Astrocyte (in vitro differentiated cells and primary cell): ENCODE measurements at places on chromosomes 7 and 10.
A peak's percentile ranks its signal among the peaks of the same experiment; 100 is the strongest.

DNA sequence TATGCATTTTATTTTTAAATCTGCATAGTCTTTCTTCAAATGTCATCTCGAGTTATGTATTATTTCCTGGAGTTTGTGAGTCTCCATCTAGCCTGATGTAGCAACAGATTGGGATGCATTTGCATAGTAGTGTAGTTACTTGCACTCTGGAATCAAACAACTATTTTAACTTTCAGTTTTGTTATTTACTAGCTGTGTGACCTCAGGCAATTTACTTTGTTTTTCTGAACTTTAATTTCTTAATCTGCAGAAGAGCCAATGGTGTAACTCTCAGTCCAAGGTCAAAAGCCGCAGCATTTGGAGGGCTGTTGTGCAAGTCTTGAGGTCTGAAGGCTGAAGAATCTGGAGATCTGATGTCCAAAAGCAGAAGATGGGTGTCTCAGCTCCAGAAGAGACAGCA, 175.8 kb upstream of the SORCS1 start:
- DNase-seq: no peak

GRCh38 chr7:134818613-134819345, 39.3 kb downstream of the CALD1 start:
- DNase-seq: no peak

- no peak for DNase-seq
These were observed 53.8 kb downstream of the RBM17 start for GRCh38 chr10:6142644-6143043.

DNA sequence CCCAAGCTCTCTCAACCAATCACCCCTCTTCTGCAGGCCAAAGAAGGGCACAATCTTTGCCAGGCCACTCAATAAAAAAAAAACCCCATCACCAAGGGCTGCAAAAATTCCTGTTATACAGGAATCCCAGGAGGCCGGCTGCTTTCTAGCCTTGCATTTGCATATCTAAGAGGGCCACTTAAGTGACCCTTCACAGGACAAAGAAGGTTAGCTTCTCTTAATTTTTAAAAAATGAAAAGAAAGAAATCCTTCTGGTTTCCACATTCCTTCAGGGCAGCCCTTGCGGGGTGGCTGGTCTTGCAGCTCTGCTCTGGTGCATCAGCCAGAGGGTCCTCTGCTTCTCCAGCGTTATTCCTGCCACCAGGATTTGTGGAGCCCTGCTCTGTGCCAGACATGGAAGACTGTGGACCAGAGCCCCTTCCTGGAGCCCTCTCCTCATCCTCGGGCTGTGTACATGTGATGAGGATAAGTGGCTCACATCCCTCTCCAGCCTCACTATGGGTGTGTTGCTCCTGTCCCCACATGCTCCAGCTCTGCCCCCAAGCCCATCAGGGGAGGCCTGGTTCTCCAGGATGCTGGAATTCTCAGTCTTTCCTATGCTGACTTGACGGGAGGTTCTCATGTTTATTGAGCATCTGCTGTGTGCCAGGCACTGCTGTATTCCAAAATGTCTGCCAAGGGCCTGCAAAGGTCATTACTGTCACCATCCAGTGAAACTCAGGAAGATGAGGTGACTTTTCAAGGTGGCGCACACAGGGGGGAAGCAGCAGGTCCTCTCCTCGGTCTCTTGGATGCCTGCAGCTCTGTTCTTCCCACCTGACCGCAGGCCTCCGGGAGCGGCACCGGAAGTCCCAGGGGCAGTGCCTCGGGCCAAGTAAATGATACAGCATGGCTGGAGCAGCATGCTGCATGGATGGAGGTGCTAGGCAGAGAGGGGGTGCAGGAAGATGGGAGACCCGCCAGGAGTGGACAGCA, 67.7 kb downstream of the ARHGAP22 start:
- no peak for DNase-seq

- DNase-seq: peak; percentile 85
These were observed 89.9 kb upstream of the CAPZA2 start for GRCh38 chr7:116772423-116772863.

DNA sequence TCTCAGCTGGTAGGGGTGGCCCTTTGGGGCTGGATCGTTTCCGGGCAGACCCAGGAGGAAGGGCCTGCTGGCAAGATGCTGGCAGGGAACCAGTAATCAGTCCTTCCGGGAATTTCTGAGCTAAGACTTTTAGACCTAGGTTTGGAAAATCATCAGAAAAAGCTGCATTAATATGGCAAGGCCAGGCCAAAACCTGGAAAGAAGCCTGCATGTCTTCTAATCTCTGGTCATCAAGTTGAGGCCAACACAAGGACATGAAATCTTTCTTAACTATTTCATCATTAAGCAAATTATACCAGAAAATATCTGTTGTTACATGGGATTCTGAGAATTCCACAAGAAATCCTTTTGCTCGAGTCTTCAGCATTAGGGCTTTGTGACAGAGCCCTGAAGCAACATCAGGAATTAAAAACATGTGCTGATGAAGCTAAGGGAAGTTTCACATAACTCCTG, 19.9 kb downstream of the CPA1 start:
- peak; percentile 29 for DNase-seq

GRCh38 chr7:293681-294439, 3.9 kb downstream of the FOXL3 start:
- DNase-seq: no peak

DNA sequence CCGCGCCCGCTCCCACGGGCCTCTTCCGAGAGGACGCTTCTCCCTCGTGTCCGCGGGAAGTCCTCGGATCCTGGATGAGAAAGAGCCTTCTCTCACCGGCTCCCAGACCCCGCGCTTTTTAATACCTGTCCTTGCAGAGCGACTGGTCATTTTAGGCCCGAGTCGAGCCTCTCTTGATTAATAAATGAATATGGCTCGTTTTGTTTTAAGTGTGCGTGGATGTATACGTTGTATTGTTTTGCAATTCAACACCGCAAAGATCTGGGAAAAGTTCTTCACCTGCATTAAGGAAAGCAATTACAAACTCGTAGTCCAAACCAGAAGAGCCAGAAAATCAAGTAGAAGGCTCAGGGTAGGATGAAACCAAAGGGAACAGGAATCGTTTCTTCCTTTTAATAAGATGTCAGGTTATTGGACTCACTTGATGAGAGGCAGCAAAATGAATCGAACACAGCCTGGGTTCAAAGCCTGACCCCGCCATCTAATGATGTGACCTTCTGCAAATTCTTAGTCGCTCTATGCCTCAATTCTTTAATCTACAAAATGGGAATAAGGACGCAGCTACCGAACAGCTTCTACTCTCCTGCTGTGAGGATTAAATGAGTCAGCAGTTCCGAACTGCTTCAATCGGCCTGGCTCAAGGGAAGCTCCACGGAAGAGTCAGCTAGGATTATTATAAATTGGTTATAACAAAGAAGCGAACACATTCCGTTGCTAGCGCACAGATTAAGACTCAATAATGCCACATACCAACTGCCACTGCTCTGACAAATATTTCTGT, 277.8 kb upstream of the NEBL start:
- no peak for DNase-seq

GRCh38 chr10:71354776-71355175, 35.7 kb downstream of the SLC29A3 start:
- DNase-seq: no peak

GRCh38 chr7:81260152-81260551, 341.3 kb upstream of the SEMA3C start:
- no peak for DNase-seq

DNA sequence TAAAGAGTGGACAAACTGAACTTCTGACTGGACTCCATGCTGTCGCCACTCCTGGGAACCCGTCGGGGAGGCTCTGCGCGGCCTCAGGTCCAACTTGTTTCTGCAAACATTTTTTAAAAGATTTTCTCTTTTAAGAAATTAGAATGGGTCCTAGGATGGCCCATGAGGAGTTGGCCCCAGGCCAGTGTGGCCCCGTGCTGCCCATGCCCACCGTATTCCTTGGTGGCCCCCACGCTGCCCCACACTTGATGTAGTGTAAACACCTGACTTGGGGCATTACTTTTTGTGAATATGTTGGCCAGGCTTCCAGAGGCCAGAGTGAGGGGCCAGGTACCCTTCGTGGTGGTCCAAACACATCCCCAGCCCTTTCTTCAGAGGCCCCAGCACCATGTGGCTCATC, 19.3 kb downstream of the ZNF316 start:
- no peak for DNase-seq

- no peak for DNase-seq
These were observed 206.7 kb downstream of the CAMK1D start for GRCh38 chr10:12556039-12556438.

GRCh38 chr10:114823077-114823463, 1.5 kb downstream of the FHIP2A start:
- DNase-seq: peak; percentile 8

- no peak for DNase-seq
These were observed 52.3 kb upstream of the PTPN12 start for GRCh38 chr7:77484785-77485184.

DNA sequence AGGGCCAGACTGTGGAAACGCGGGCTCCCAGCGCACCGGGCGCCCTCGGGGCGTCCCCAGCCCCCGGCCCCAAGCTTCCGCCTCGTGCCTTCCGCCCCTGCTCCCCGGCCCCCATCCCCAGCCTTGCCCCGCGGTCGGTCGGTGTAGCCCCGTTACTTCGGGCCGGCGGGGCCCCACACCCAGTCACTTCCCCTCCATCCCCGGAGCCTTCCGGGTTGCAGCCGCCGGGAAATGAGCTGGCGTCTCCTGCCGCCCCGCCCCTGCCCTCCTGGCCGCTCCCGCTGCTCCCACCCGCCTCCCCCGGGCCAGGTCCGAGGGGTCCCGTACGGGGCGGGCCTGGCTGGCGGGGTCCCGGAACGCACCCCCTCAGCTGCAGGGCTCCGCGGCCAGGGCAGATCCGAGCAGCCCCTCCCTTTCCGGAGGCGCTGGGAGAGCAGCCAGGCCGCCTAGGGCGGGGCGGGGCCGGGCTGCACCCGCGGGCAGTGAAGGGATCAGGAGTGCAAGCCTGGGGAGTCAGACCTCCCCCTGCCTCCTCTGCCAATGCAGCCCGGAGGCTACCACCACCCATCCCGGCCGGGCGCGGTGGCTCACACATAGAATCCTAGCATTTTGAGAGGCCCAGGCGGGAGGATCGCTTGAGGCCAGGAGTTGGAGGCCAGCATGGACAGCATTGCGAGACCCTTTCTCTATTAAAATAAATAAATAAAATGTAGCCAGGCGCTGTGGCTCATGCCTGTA, 709 bp downstream of the ARPC1B start:
- peak; percentile 36 for DNase-seq

DNA sequence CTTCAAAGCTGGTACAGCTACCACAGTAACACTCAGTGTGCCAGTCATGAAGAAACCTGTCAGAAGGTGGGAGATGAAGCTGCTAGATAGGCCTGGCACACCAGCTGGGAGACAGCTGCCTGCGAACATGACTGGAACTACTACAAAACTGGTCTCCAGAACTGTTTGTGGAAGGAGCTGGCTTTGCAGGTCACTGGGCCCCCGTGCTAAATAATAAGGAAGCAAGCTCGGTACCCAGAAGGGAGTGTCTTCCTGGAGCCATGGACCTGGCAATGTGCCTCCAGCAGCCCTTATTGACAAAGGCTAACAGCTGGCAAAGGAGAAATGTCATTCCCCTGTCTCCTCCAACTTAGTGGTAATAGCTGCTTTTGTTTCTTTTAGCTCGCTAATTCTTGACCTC, 1217.6 kb upstream of the LRRN3 start:
- no peak for DNase-seq

GRCh38 chr10:64096941-64097340, 575.7 kb downstream of the REEP3 start:
- DNase-seq: peak; percentile 9
